ENCODE measurements at places on chromosomes 12 and 14.

GRCh38 chr12:11238275-11238674 lies 31.2 kb downstream of the PRB3 start:
- DNase-seq = no peak

GRCh38 chr14:104855532-104856090 lies 9.5 kb upstream of the CEP170B start:
- DNase-seq = no peak

DNA sequence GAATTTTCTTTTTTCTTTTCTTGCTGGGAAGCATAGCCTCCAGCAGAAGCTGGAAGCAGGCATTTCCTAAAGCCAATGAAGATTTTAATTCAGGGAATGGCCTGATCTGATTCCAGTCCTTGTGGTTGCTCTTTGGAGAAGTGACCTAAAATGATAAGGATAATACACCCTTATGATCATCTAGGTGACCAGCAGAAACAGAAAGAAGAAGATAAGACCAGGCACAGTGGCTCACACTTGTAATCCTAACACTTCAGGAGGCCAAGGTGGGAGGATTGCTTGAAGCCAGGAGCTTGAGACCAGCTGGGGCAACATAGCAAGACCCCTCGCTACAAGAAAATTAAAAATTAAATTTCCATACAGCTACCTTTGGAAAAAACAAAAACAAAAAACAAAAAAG lies 51.2 kb downstream of the EEA1 start:
- no peak for DNase-seq

DNA sequence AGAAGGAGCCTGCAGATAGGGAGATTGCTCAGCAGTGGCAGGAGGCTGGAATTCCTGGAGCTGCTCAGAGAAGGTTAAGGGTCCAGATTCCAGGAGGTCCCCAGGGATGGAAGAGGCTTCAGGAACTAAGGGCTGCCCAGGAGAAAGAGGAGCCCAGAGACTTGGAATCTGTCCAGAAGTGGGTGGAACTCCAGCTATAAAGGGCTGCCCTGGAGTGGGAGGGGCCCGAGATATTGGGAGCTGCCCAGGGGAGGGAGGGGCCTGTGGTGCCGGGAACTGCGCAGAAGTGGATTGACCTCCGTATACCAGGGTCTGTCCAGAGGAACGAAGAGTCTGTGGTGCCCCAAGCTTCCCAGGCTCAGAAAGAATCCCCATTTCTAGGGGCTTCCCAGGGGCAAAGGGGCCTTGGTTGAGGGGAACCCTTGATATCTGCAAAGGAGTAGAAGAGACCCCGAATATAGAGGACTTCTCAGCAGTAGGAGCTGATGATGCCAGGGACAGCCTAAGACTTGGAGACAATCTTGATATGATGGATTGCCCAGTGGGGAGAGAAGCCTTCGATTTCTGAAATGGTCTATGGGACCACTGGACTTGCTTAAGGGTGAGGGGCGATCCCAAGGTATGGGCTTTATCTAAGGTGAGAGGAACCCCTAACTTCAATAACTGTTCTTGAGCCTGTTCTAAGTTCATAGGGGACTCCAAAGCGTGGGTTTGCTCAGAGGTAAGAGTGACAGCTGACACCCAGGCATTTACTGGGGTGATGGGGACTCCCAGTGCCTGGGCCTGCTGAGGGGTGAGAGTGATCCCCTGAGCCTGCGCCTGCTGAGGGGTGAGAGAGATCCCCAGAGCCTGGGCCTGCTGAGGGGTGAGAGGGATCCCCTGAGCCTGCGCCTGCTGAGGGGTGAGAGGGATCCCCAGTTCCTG lies 45.0 kb downstream of the FAM186A start:
- peak; percentile 36 for DNase-seq

- no peak for DNase-seq
Observed at GRCh38 chr12:51320311-51320694, 3.7 kb downstream of the BIN2 start.

- no peak for DNase-seq
Observed at GRCh38 chr14:94374749-94375260, 13.6 kb downstream of the SERPINA1 start.

DNA sequence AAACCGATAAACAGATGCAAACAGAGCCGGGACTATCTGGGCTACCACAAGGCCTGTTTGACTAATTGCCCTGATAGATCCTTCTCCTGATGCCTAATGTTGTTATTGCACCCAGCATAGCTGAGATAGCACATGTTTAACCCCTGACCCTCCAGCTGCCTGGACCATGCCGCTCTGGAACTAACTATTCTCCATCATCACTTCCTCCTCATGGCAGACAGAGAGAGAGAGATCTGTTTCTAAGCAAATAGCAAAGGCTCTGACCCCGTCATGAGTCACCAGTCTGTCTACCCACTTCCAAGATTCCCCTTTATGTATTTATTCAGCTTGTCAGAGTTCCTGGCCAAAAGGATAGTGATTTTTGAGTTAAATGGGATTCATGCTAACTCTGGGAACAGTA lies 58.2 kb upstream of the FLRT2 start:
- peak; percentile 87 for DNase-seq

GRCh38 chr14:71698027-71698426 lies 234.2 kb upstream of the RGS6 start:
- DNase-seq = peak; percentile 44

- no peak for DNase-seq
Observed at GRCh38 chr14:37018571-37019240, 153.7 kb downstream of the SLC25A21 start.

- DNase-seq = no peak
Observed at GRCh38 chr12:62605981-62606380, 139.4 kb downstream of the MON2 start.

GRCh38 chr14:31265701-31266398 lies 58.3 kb upstream of the HECTD1 start:
- no peak for DNase-seq

GRCh38 chr12:34107016-34107415 lies 84.7 kb downstream of the ALG10 start:
- no peak for DNase-seq

- DNase-seq = no peak
Observed at GRCh38 chr14:67998834-67999233, 179.3 kb downstream of the RAD51B start.

DNA sequence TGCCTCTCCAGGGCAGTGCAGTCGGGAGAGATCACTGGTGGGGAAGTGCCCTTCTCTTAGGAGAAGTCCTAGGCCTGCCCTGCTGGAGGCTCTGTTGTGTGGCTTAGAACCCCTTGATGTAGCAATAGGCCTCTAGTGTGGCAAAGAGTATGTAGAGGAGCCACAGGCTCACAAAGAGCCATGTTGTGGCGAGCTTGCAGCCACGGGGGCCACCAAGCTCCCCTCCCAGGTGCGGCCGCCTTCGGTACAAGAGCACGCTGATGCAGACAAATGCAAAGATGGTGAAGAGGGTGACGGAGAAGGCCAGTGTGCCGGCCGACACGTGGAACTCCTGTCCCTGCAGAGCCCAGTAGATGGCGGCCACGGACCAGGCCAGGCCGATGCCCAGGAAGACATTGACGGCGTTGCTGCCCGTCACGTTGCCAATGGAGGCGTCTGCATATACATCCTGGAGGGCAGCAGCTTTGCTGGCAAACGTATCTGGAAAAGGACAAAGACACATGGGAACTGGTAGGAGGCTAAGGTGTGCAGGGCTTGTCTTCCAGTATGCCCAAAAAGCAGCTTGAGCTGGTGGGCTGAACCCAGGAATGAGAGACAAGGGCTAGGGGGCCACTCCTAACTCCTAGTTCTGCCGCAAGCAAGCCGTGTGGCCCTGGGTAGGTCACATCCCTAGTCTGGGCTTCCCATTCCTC lies 142.8 kb downstream of the SLC8A3 start:
- DNase-seq = peak; percentile 30

DNA sequence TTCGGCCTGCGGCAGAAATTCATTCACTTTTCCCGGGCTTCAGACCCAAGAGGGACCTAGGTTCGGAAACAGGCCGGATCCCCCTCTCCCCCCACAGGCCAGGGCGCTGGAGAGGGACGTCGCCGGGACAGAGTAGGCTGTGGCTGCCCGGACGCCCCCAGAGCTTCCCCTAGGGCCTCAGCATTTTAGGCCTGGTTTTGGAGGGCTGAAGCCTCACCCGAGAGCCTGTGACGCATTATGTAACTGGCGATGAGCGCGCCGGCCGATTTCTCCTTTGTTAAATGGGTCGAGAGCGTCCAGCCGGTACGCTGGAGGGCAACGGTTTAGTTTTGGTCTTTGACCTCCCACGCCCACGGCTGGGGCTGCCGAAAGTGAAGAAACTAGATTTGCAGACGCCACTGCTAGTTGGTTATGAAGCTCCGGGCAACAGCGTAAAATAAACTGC lies 657 bp downstream of the PEBP1 start:
- DNase-seq = peak; percentile 33

Data from fibroblast of skin of right quadriceps (primary cell).